CD4-positive, alpha-beta T cell treated with Interleukin-10 for 1 hour (primary cell): ENCODE measurements at places on chromosomes 12 and 14.
A peak's percentile ranks its signal among the peaks of the same experiment; 100 is the strongest.

DNA sequence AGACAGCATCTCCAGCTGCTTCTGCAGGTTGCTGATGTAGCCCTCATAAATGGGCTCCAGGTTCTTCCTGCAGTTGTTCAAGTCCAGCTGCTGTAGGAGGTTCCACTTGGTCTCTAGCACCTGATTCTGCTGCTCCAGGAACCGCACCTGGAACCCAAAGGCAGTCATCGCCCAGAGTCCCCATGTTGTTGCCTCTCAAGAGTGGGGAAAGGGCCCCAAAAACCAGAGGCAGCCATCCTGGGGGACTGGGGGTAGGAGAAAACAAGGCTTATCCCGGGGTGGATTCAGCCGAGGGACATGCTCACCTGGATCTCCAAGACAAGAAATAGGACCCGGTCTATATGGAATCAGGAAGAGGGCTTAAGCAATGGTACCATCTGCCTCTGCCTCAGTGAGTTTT is 2.3 kb downstream of the KRT72 start:
- DNase-seq, result no peak

- DNase-seq, result no peak
Measured at GRCh38 chr12:46839964-46840363, 14.2 kb upstream of the SLC38A4 start.

DNA sequence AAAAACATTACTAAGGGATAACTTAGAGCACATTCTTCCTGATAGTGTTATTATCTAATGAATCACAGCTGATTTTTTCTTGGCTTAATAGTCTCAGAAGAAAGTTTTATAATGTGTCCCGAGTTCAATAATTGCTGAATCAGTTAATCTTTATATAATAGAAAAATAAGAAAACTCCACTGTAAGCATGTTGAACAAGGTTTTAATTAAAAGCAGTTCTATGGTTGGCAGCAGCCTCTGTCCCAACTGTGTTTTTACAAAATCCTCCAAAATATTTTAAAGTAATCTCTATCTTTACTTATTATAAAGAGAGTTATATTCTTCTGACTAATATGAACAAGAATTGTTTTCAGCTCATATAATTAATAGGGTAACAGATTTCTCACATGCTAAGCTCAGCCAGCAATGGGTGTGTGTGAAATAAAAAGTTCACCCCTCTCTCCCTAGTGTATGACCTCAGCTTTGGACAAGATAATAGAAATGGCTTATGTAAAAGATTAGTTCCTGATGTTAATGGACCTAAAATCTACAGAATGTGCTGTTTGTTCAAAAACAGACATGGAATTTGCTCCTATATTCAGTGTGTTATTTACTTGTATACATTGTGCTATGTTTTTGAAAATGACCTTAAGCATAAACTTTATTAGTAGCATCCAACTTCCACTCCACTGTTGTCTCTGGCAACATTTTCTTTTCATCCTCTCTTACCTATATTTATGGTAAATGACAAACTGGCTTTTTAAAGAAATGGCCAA is 67.1 kb upstream of the DCN start:
- DNase-seq, result no peak

- no peak for DNase-seq
Measured at GRCh38 chr12:100733817-100734593, 60.6 kb upstream of the ANO4 start.

- DNase-seq, result no peak
Measured at GRCh38 chr12:88417531-88417930, 162.7 kb downstream of the KITLG start.

DNA sequence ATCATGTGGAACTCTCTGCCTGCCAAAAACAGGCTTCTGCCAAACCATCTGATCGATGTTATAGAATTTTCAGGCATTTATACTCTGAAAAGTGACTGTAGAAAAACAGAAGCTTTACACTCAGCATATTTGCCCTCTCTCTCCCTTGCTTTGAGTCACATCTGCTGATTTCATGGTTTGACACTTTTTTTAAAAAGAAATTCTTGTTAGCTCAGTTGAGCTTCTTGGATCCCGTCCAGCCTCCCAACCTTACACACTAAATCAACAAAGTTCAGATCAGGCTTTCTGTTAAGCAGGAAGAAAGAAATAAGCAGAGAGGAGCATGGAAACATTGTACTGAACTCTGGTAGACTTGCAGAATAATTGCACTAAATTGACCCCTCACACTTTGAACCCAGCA is 193.6 kb upstream of the SEL1L start:
- no peak for DNase-seq

DNA sequence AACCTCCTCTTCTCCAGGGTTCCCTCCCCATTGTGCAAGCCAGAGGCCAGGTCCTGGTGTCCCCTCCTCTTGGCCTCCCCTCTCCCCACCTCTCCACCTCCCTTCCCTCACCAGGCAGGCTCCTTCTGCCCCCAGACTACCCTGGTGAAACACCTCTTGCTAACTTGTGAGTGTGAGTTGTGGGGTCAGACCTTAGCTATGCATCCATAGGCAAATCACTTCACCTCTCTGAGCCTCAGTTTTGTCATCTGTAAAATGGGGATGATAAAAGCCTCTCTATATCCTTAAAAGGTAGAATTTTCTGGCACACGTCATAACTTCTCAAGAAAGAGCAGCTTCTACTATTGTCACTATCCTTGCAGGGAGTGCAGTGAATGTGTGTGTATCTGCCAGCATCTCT is 7.9 kb upstream of the DIO3 start:
- no peak for DNase-seq

- no peak for DNase-seq
Measured at GRCh38 chr14:53391156-53391555, 238.0 kb upstream of the DDHD1 start.

- DNase-seq, result peak; percentile 87
Measured at GRCh38 chr12:49644620-49644994, 21.2 kb downstream of the PRPF40B start.

- no peak for DNase-seq
Measured at GRCh38 chr12:21849878-21850277, 75.4 kb upstream of the KCNJ8 start.

DNA sequence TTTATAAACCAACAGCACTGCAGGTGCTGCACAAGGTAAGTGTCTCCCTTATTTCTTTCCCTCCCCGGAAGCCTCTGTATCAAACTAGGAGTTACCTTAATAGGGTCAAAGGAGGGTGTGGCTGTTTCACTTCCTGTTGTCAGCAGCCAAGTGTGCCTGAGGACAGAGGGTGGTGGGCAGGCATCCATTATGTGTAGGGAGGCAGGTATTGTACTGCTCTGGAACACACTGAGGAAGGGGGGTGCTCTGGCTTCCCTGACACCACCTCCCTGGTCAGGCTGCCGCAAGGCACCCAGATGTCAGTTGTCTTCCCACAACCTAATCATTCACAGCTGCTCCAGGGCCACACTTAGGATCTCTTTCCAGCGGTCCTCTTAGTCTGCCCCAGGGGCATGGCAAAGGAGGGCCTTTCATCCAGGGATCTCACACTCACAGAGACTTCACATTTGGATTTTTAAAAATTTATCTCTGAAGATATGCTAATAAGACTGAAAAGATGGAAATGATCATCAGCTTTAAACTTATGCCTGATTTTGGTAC is 132.0 kb upstream of the ARHGAP5 start:
- peak; percentile 55 for DNase-seq

DNA sequence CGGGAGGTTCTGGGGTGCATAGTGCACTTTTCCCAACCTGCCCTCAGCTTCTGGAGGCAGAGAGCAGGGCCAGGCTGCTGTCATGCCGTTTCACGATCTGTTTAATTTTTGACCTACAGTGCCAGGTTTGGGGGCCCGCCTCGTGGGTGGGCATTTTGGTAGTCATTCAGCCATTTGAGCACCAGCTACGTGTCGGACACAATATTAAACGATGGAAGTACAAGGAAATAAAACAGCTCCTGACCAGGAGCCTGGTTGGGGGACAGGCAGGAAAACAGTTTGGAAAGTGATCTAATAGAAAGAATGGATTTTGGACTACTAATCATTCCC is 708 bp downstream of the FNTB start:
- no peak for DNase-seq

DNA sequence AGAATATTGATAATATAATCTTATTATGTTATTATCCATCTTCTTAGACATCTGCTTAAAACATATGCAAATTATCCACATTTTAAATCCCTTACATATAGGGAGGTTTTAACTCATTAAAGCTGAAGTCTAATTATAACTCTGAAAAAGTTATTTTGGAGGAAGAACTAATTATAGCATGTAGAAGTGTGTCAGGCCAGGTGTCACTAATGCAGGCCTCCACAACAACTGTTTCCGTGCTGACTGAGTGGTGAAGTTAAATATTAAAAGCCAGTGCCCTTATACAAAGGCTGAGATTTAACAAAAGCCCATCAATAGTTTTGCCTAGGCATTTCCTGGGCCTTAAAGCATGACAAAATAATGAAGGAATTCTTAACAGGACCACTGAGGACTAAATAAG is 157.4 kb downstream of the LRRK2 start:
- no peak for DNase-seq

DNA sequence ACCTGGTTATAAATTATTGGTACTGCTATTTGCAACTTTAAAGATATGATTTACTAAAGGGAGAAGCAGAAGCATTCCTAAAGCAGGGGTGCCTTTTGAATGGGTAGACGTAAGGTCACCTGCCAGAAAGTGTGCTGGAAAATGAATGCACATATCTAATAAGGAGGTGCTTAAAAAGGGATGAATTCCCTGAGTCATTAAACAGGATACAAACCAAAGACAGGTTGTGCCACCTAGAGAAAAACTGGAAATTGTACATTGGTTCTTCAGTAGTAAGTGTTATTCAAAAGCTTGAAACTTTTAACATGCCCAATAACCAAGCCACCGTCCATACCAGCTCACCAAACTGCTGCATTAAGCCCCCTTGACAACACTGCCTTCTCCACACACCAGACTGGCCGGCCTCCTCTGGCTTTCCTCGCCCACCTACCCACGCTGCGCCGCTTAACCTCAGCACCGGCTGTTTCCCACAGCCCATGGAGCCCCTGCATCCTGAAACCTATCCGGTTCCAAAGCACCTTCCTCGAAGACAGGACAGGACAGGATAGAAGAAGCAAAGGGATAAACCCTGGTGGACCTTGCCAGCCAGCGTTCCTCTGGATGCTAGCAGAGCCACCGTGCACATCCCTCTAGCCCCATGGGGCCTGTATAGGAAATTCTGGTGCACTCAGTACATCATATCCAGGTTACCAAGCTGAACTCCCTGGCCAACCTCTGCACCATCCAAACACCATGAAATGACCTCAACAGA is 201.5 kb upstream of the CAND1 start:
- no peak for DNase-seq

GRCh38 chr12:116060764-116061163 is 216.7 kb downstream of the MED13L start:
- peak; percentile 47 for DNase-seq

DNA sequence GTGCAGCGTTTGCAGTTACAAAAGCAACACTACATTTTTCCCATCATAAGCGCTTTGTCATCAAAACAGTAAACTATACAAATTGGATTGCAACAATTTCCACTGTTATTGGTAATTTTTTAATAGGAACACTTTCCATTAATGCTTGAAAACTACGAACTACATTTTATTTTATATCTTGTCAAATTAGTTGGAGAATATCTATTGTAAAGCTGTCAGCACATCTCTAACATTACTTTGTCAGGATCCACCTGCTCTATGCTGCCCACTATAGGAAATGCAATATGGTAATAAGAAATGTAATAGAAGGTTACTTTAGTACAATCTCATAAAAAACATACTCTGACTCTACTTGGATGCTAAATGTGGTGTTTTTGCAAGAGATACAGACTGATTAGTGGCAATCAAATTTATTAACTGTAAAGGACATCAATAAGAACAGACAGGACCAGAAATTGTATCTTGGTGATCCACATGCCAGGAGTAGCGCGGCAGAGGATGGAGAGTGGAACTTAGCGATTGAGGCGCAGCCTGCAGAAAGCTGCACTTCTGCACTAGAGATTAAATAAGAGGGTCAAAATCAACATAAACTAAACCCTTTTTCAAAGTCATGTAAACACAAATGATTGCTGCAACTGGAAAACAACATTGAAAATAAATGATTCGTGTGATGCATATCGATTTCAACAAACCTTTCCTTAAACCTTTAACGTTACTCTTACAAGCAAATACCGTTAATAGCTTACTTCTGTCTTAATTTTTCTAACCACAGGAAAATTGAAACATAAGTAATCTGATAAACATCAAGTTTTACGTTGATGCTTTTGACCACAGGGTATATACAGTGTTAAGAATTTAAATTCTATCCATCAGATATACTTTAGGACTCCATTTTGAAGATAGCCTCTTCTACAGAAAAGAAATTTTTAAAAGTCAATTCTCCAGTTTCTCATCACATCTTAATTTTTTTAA is 3.6 kb upstream of the ARID2 start:
- peak; percentile 71 for DNase-seq

DNA sequence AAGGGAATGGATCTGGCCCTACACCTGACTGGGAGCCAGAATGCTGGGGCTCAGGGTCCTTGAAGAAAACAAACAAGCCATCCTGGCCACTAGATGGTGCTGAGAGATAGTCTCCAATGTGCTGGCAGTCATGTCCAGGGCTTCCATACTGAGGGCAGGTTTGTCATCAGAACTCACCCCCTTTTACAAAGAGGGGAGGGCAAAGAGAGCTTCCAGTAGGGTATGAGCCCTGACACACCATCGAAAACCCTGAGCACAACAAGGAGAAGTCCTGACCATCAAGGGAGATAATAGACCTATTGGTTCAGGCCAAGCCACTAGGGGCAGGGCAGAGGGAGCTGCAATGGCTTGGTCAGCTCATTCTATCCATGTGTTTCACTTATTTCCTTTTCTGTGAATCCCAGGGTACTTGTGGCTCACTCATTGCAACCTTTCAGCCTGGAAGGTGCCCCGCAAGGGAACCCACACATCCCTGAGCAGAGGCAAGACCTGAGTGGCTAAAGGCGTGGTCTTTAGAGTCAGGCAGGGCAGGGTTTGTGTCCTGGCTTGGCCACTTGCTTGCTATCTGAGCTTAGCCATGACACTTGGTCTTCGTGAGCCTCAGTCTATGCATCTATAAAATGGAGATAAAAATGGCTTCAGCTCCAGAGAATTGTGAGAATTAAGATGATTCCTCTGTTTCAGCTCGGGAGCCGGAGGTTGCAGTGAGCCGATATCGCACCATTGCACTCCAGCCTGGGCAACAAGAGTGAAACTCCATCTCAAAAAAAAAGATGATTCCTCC is 6.2 kb upstream of the PLEKHH1 start:
- peak; percentile 60 for DNase-seq
